ENCODE measurements at places on chromosomes 5 and 9.

DNA sequence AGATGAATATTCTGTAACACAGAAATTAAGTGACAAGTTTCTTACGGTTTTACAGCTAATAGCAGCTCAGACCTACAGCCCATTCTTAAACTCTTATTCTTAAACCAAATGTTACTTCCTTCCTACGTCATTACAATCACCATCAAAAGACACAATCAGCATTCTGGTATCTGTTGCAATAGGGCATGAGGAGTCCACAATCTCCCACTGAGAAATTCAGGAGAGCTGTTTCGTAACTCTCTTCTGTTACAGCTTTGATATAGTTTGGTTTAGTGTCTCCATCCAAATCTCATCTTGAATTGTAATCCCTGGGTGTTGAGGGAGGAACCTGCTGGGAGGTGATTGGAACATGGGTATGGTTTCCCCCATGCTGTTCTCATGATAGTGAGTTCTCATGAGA is 163.4 kb downstream of the GAS1 start:
- no peak for DNase-seq

- DNase-seq = no peak
Observed at GRCh38 chr9:20538956-20539355, 83.3 kb downstream of the MLLT3 start.

- DNase-seq = no peak
Observed at GRCh38 chr9:34555500-34555899, 32.7 kb upstream of the ENHO start.

DNA sequence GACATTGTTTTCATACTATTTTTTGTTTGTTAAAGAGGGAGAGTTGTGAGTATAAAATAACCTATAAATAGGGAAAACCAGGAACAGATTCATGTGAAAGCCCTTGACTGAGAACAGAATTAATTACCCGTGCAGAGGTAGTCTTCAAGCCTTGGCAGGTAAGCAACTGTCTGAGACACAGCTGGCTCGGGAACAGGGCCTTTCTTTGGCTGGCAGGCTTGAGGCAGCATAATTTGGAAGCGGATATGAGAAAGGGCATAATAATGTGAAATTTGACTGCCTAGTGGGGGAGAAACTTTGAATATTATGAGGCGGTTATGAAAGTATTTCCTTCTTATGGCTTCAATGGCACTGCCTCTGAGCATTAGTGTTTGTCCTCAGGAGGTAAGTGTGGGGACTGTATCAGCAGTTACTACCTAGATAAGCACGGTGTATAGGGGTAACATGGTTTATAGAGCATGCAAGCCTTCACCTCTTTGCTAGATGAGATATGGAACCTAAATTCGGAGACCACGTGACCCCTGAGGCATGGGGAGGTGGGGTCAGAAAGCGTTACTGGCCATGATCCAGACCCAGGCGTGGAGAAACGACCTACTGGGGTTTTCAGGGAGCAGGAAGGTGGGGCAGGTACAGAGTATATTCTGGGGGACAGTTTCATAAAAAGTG is 210.2 kb upstream of the GAS1 start:
- DNase-seq = no peak

DNA sequence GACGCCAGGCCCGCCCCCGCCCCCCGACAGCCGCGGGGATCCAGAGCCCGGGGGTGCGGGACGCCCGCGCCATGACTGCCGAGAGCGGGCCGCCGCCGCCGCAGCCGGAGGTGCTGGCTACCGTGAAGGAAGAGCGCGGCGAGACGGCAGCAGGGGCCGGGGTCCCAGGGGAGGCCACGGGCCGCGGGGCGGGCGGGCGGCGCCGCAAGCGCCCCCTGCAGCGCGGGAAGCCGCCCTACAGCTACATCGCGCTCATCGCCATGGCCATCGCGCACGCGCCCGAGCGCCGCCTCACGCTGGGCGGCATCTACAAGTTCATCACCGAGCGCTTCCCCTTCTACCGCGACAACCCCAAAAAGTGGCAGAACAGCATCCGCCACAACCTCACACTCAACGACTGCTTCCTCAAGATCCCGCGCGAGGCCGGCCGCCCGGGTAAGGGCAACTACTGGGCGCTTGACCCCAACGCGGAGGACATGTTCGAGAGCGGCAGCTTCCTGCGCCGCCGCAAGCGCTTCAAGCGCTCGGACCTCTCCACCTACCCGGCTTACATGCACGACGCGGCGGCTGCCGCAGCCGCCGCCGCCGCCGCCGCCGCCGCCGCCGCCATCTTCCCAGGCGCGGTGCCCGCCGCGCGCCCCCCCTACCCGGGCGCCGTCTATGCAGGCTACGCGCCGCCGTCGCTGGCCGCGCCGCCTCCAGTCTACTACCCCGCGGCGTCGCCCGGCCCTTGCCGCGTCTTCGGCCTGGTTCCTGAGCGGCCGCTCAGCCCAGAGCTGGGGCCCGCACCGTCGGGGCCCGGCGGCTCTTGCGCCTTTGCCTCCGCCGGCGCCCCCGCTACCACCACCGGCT is 1.0 kb downstream of the FOXE1 start:
- no peak for DNase-seq

DNA sequence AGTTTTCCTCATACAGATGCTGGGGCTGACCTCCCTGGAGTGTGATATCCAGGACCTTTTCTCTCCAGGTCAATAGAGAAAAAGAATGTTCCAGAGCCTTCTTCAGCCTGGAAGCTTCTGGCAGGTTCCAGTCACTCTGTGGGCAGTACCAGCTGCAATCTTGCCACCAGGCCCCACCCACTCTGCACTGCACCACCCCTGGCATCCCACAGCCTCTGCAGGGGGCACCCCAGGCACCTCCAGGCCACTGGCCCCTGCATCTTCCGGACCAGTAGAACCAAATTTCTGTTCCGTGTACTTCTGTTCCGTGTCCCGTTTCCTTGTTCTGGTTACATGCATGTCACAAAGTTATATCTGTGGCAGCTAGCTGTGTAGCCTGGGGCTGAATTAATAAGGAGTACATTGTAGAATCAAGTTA is 83.3 kb upstream of the ZBTB43 start:
- no peak for DNase-seq

- DNase-seq = peak; percentile 66
Observed at GRCh38 chr9:116860509-116861120, 173.5 kb downstream of the TRIM32 start.

- DNase-seq = peak; percentile 76
Observed at GRCh38 chr9:135504262-135505243, 4.1 kb downstream of the MRPS2 start.

DNA sequence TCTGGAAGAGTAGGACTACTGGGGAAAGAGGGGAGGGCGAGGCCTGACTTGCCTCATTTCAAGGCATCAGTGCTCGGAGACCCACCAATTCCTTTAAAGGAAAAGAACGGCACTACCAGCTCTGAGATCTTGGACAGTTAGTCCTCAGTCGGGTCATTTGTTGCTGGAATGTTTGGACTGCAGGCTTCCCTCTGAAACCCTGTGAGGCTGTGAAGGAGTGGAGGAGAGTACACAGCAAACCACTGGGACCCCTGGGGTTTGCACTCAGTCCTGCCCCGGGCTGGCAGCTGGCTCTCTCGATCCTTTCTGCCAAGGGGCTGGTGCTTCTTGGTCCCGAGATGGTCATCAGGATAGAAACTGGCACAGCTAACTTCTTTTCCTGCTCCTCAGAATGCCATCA is 194.5 kb downstream of the TRIO start:
- no peak for DNase-seq

DNA sequence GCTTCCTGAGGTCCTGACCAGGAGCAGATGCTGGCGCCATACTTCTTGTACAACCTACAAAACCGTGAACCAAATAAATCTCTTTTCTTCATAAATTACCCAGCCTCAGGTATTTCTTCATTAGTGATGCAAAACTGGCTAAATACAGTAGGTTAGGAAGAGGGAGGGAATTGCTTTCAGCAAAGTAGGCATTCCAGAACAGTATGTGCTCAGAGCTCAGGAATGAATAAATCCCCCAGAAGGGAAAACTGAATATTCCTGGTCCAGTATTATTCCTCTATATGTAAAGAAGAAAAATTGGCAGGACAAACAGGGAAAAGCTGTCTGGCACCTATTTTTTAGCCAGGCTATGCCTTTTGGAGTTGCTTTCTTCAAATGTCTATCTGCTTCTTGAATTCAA is 577.1 kb downstream of the PSAT1 start:
- no peak for DNase-seq

- DNase-seq = no peak
Observed at GRCh38 chr9:82518868-82519267, 530.3 kb downstream of the SPATA31D1 start.

DNA sequence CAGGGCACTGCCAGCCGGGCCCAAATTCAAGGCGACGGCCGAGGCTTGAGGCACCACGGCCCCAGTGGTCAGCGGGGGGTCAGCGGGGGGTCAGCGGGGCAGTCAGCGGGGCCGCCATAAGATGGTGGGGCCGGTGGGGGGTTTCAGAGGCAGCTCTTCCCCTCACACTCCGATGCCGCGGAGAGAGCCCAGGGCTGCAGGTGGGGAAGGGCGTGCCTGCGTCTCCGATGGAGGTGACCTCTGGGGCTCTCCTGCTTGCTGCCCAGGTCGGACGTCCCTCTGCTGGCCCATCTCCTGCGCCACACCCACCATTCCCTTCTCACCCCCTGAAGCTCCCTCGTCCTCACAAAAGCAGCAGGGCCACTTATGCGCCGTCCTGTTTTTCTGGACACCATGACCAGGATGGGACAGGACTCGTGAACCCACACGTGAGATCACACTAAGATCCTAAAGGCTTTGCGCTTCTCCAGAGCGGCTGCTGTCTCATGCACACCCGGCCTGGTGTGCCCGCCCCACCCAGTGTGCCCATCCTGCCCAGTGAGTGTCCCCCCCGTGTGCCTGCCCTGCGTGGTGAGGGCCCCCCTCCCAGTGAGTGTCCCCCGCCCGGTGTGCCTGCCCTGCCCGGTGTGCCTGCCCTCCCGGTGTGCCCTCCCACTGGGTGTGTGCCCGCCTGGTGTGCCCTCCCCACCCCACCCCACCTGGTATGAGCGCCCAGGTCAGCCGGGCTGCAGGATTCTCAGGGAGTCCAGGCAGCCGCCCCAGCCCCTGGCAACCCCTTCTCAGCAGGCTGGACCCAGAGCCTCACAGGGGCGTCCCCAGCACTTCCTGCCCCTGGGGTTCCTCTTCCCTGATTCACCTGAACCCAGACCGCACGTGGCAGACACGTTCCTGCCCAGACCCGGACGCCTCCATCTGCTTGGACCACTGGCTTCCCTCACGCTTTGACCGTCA is 48.7 kb upstream of the NKD2 start:
- peak; percentile 51 for DNase-seq

DNA sequence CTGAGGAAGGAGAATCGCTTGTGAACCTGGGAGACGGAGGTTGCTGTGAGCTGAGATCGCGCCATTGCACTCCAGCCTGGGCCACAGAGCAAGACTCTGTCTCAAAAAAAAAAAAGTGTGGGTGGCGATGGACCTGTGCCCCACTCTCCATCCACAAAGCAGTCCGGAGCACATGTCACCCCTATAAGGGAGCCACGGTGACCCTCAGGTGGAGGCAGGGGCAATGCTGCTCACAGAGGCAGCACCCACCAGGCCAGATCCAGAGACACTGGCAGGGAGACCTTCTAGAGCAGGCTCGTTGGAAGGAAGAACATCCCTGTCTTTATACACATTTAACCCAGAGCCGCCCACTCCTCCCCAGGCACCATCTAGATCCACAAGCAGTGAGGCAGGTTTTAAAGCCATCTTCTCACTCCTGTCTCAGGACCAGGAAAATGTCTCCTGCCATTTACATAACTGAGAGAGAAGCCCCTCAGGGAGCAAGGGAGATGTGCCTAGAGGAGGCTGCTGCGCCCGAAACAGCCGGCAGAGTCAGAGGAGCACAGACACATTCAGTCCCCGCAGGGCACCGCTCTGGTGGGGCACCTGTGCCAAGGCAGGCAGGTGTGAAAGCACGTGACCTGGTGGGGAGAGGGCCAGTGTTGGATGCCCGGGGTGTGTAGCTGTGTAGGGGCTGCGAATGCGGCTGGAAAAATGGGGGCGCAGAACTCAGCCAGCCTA is 31.6 kb upstream of the ADAMTS2 start:
- DNase-seq = no peak

- no peak for DNase-seq
Observed at GRCh38 chr9:79623799-79624721, 52.3 kb downstream of the TLE4 start.
